Right lobe of liver (tissue), 6 donors: ENCODE measurements at places on chromosomes 2 and 18. TPM values are rescaled to one million over a fixed set of nuclear protein-coding genes. Genes with fewer than 3 reads are reported as not detected.

Gene WDR43
- 17.9 TPM for total RNA-seq

Gene ELOA2
- not detected for total RNA-seq

Gene CELF4
- total RNA-seq = not detected

Gene PIEZO2
- total RNA-seq = 11.9 TPM

Gene RNF125
- 5.1 TPM for total RNA-seq

Gene MOB4
- 10.7 TPM for total RNA-seq

Gene NYAP2
- not detected for total RNA-seq

Gene COL4A4
- 2.4 TPM for total RNA-seq

Gene BMP10
- 4.5 TPM for total RNA-seq

Gene ASB18
- total RNA-seq = not detected

Gene TRIM54
- not detected for total RNA-seq

GRCh38 chr2:75381032-75381431 lies 179.7 kb downstream of the EVA1A start:
- no peak for DNase-seq

DNA sequence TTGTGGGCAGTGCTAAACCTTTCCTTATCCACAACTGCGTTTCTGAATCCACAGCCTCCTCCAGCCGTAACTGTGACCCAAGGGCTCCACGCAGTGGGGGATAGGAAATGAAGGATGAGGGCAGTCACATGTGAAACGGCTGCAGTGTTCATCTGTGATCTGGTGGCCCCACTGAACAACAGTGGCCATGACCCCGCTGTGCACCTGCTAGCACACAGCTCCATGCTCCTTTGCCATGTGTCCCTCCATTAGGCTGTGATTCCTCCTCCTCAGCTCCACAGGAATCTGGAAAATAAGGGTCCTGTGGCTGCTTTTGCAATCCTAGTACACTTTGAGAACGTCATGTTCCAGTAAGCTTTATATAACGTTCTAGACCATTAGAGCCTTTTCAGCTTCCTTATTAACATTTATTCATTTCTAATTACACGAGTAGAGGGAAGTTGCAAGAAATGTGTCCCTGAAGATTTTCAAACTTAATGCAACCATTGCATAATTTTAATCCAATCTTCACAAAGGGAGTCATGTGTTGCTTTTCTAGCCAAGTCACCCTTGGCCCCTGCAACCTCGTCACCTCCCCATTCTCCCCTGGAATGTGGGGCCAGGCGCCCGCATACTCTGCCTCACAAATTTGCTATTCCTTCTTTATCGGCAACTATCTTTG lies 7.1 kb upstream of the NAPG start:
- no peak for DNase-seq

DNA sequence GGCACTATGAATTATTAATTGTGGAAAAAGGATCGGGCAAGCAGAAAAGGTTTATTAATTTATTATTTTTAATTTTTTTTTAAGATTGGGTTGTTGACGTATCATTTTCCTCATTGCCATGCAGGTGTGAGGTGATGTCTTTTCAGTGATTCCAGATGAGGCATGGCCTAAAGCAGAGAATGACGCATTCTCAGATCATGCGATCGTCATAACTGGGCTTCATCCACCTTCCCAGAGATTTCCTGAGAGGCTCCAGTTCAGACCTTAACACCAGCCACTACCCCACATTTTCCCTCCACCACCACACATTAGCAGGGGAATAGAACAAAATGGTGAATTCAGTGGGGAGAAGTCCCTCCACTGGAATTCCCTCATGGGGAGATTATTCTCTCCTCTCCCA lies 518.4 kb upstream of the SPHKAP start:
- no peak for DNase-seq

DNA sequence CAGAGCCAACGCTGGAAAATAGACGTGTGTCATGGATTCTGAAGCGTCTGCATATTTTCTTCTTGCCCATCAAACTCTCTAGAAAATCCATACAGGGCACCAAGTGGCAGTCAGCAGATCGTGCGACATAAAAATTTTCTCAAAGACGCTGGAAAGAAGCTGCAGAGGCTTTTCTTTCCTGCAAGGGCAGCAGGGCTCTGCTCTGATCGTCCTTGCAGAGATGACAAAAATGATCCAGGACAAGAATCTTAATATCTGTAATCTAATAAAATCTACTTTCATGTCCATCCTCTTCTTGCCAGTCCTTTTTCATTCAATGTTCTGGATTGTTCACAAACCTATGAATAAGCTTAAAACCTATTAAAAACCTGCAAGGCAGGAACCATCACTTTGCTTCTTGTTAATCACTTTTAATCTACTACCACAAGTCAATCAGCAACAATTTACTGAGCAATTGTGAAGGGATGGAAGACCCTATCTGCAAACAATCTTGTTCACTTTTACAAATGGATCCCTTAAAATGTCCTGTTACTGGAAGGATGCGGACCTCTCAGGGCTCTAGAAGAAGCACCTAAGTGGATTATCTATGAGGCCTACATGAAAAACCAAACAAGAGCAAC lies 93.6 kb downstream of the MREG start:
- DNase-seq = no peak

GRCh38 chr2:39164089-39164488 lies 43.2 kb upstream of the SOS1 start:
- no peak for DNase-seq

- DNase-seq = no peak
Measured at GRCh38 chr2:205171261-205171940, 510.9 kb upstream of the NRP2 start.

GRCh38 chr18:1665079-1665478 lies 760.4 kb downstream of the ADCYAP1 start:
- no peak for DNase-seq

- no peak for DNase-seq
Measured at GRCh38 chr2:30404319-30405259, 42.5 kb upstream of the LCLAT1 start.

DNA sequence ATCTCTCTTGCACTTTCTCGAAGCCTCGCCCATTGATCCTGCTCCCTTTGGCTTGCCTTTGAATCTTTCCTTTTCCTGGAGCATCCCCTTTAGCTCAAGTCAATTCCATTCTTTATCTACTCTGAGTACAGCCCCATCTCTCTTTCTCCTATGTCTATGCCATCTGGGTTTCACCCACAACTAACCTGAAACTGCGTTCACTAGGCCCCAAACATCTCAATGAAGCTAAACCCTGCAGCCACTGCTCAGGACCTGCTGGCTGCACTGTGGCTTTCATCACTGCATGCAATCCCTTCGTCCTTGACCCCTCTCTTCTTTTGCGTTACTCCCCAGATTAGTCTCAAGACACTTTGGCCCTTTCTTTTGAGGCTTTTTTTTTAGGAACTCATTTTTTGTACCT lies 81.6 kb upstream of the CYRIA start:
- no peak for DNase-seq

DNA sequence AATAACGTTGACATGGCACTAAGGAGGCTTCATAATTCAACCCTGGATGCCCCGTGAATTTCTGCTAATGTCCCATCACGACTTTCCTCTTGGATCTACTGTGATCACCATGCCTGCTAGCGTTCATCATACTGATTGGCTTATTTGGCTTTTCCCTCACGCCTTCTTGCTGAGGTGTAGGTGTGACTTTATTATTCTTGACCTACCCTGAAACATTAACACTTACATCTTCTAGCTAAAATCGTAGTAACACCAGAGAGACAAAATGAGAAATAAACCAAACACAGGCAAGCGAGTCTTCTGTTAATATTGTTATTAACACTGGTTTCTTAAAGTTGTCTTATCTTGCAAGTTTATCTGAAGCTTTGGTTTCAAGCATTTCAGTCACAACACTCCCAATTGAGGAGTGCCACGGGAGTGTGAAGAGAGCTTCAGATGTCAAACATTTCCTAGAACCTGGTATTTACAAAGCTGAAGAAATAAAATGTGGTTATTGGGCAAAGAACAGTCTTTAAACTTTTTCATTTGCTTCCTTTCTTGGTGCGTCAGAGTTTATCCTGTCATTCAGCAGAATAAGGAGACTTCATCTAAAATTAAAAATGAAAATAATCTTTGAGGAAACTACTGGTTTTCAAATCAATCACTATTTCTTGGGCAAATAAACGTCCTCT lies 15.4 kb upstream of the STAT1 start:
- no peak for DNase-seq

DNA sequence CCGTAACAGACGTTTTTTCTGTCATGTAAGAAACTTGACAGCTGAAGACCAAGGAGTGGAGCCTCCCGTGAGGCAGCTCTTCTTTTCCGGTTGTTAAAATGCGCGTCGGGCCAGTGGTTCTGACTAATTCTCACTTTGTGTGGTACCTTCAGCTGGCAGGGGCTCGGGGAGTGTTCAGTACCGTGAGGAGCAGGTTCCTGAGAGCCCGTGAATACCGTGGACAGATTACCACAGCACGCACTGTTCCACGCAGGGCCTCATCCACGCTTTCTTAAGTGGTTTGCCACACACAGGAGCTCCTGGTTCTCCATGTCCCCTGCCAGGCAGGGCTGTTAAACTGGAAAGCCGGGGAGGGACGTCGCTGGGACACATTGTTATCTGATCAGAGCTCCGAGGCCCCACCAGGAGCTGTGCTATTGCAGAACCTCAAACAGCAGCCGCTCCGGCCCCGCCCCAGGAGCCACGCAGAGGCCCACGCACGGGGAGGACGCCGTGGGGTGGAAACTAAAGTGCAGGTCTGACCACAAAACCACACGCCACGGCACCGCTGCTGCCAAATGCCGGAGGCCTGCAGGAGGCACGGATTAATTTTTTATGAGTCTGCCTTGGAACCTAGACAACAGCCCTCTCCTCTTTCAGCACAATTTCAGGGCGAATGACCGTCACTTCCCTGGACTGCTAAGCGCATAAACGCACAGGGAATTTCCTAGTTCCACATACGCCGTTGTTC lies 43.3 kb downstream of the NFATC1 start:
- DNase-seq = no peak

DNA sequence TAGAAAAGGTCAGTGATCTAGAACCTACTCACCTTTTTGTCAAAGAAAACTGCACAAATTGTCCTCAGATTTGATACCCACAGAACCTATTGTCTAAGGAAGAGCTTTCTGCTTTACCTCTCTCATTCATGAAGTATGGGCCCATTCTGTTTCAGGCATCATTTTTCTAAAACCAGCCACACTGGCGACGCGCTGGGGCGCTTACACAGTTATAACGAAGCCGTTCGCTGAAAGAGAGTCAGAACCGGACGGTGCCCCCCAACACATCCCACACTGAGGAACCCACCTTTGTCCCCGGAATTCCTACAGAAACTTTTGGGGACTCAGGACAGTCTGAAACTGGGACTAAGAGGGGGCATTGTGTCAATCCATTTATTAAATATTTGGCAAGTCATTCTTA lies 206.3 kb upstream of the HAAO start:
- peak; percentile 5 for DNase-seq

GRCh38 chr18:45760462-45761036 lies 36.6 kb downstream of the SLC14A1 start:
- DNase-seq = no peak

GRCh38 chr2:134469516-134470115 lies 215.7 kb downstream of the MGAT5 start:
- DNase-seq = no peak

DNA sequence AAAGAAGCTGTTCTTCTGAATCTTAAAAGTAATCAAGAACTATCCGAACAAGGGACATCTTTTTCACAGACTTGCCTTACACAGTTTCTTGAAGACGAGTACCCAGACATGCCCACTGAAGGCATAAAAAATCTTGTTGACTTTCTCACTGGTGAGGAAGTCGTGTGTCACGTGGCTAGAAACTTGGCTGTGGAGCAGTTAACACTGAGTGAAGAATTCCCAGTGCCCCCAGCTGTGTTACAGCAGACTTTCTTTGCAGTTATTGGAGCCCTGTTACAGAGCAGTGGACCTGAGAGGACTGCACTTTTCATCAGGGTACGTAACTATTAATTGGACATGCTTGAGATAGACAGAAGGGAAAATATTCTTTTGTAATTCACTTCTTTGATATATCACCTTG lies 2.4 kb downstream of the MRPL44 start:
- DNase-seq = no peak

GRCh38 chr18:10775026-10775425 lies 249.2 kb downstream of the NAPG start:
- DNase-seq = no peak

GRCh38 chr2:175004730-175004979 lies 526 bp downstream of the CHN1 start:
- no peak for DNase-seq

DNA sequence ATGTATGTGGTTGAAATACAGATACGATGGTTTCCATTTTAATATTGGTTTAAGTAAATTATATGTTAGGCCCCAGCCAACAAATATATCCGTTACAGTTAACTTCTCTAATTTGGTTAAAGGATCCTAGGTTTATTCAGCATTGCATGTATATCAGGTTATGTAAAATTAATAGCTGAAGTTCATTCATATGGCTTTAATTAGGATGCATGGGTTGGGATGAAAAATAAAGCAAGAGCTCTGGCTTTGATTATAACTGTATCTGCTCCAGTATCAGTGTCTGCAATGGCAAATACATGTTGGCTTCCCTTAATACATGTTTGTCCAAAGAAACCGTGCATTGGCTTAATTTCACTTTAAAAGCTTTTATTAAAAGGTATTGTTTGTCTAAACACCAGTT lies 435.7 kb upstream of the SETBP1 start:
- DNase-seq = no peak

DNA sequence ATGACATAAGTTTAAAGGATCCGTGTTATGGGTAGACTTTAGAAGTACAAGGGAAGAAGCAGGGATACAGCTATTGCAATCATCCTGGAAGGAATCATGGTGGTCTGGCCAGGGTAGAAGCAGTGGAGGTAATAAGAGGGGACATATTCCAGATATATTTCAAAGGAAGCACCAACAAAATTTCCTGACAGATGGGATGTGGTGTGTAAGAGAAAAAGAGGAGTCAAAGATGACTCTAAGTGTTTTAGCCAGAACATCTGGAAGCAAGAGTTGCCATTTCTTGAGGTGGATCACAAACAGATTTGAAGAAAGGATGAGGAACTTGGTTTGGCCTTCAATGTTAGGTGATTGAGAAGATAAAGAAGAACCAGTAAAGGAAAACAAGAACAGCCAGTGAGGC lies 133.1 kb upstream of the CTAGE1 start:
- DNase-seq = no peak

DNA sequence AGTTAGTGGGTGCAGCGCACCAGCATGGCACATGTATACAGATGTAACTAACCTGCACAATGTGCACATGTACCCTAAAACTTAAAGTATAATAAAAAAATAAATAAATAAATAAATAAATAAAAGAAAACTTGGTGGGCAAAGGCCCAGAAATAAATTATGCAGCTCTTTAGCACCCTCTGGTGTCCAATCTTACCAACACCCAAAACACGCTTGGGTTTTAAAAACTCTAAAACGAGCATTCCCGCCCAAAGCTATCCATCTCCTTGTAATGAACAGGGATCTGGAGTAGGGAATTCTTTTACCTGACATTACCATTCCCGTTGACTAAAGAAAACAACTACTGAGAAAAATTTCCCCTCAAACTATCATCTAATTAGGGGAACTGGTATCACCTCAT lies 2005.9 kb upstream of the CELF4 start:
- DNase-seq = no peak

- no peak for DNase-seq
Measured at GRCh38 chr2:137969418-137969765, 5.1 kb downstream of the HNMT start.

GRCh38 chr2:148719941-148720436 lies 75.4 kb downstream of the EPC2 start:
- no peak for DNase-seq
